ENCODE measurements at places on chromosomes 4 and X. TPM values are rescaled to one million over a fixed set of nuclear protein-coding genes. Genes with fewer than 3 reads are reported as not detected.

The TMEM31 gene
- not detected for total RNA-seq

The BEX1 gene
- 0.18 TPM for total RNA-seq

The ATP8A1 gene
- 0.83 TPM for total RNA-seq

The YIPF7 gene
- not detected for total RNA-seq

The TLR2 gene
- under 0.01 TPM for total RNA-seq

The SMPX gene
- not detected for total RNA-seq

The WAS gene
- not detected for total RNA-seq

The F11 gene
- total RNA-seq: not detected

The CT45A3 gene
- not detected for total RNA-seq

The PGAM4 gene
- not detected for total RNA-seq

The GIMD1 gene
- total RNA-seq: not detected

The S100P gene
- total RNA-seq: not detected

The REPS2 gene
- 0.18 TPM for total RNA-seq
